ENCODE measurements at places on chromosomes 7 and 10.
A peak's percentile ranks its signal among the peaks of the same experiment; 100 is the strongest.

DNA sequence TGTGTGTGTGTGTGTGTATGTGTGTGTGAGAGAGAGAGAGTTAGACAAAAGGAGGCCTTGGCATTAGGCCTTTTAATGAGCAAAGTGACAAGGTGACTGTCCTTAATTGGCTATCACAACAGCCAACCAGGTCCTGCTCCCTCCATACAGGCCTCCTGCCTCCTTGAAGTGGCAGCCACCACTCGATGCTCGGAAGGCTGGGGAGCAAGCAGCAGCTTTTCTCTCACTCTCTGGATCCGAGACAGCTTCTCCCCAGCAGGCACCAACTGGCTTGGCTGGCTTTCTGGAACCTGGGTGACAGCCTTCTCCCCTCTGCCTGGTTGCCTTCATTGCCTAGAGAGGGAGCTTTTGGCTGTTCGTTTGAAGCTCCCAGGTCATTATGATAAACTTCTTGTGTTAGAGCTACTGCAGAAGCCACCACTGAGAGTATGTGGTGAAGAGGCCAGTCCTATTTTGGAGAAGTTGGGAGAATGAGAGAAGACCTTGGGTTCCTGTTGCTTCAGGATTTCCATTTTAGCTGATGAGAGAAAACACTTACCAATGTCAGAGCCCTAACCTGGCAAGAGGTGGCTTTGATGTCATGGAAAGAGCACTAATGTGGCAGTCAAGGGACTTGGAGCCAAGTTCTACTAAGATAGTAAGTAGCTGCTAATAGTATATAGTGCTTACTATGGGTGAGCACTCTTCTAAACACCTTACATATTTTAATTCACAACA is 37.6 kb downstream of the RPS24 start:
- no peak for DNase-seq

DNA sequence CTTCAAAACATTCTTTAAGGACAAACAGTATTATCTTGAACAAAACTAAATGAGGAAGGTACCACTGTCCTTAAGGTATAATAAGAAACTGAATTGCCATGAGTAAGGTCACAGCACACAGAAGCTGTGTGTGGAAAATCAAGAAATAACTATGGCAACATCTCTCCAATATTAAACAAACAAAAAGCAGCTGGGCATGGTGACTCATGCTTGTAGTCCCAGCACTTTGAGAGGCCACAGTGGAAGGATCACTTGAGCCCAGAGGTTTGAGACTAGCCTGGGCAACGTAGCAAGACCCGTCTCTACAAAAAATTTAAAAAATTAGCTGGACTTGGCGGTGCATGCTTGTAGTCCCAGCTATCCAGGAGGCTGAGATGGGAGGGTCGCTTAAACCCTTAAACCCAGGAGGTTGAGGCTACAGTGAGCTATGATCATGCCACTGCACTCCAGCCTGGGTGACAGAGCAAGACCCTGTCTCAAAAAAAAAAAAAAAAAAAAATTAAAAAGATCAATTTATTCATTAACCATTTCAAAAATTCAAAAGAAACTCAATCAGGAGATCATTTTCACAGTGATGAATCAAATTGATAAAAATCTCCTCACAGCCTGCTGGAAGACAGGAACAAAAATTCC is 195.4 kb downstream of the SKIDA1 start:
- DNase-seq, result peak; percentile 50

DNA sequence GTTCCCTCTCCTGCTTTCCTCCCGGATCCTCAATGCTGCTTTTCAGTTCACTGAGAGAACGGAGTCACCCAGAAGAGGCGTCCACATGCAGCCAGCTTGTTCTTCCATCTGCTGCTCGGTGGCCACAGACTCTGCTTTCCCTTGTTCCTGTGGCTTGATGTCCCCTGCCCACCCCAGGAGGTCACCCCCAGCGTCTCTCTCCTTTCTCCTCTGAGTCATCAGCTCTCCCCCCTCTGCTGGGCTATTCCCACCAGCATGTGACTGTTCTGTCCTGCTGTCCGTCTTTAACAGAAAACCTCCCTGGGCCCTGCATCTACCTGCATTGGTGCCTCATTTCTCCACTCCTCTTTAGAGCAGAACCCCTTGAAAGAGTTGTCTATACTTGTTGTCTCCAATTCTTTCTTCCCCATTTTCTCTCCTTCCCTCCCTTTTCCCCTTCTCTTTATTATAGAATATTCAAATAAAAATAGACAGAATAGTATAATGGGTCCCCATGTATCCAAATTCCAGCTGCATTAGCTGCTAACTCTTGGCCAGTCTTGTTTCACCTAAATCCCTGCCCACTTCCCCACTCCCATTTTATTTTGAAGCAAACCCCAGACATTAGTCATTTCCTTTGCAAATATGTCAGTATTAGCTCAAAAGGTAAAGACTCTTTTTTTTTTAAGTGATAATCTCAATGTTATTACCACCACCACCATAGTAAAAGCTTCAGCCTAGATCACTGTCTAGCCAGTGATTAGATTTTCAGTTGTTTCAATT is 4.1 kb downstream of the ZNF282 start:
- DNase-seq, result no peak

- DNase-seq, result no peak
Measured at GRCh38 chr10:93513091-93513490, 16.7 kb downstream of the CEP55 start.

- DNase-seq, result no peak
Measured at GRCh38 chr7:23418046-23418445, 52.2 kb downstream of the IGF2BP3 start.
